Activated CD4-positive, alpha-beta T cell treated with anti-CD3 and anti-CD28 coated beads, Interleukin-2, amount 50 U/mL, for 48 hours (primary cell): ENCODE measurements at places on chromosomes 5 and 9.

- DNase-seq: no peak
Observed at GRCh38 chr9:114388764-114389375, 1.1 kb upstream of the AKNA start.

DNA sequence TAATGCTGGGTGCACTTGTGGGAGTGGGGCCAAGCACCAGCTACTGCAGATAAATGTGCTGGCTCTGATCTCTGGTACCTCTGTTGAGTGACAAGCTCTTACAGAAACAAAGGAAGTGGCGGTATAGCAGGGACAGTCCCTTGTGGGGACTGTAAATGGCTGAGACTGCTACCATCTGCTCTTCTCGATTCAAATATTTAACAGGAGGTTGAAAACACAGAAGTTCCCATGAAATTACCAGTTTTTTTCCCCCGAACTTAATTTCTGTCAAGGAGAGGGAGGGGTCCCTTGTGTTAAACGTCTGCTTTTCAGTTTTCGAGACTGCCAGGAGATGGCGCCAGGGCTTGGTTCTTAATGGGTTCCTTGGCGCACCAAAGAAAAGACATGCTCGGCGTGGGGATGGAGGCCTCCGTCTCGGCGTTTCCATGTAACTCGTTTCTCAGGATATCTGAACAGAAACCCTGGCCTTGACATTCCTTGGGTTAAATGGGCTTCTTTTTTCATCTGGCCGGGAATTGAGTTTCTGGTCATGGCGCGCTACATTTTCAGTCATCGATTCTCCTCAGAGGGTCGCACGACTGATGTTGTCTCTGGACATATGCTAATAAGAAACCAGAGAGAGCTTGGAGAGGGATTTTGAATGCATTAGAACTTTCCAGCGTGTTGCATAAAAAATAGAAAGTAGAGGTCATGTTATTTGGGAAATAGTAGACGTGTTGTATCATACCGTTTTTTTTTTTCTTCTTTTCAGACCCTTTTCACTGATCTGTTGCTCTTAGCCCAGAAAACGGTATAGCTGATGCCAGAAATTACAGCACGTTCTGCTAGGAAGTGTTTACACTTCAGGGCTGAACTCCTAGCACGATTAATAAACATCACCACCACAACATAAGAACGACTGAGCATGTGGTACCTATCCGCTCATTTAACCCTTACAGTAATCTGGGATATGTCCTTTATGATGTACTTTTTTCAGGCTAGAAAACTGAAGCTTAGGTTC lies 64.0 kb downstream of the CARTPT start:
- DNase-seq: peak; percentile 80

GRCh38 chr5:40797273-40798011 lies 732 bp downstream of the PRKAA1 start:
- DNase-seq: peak; percentile 84

GRCh38 chr5:126003309-126003708 lies 419.9 kb upstream of the GRAMD2B start:
- no peak for DNase-seq

- DNase-seq: no peak
Observed at GRCh38 chr5:43233946-43234345, 41.9 kb downstream of the NIM1K start.

GRCh38 chr5:81288021-81288433 lies 13.4 kb upstream of the ZCCHC9 start:
- no peak for DNase-seq

DNA sequence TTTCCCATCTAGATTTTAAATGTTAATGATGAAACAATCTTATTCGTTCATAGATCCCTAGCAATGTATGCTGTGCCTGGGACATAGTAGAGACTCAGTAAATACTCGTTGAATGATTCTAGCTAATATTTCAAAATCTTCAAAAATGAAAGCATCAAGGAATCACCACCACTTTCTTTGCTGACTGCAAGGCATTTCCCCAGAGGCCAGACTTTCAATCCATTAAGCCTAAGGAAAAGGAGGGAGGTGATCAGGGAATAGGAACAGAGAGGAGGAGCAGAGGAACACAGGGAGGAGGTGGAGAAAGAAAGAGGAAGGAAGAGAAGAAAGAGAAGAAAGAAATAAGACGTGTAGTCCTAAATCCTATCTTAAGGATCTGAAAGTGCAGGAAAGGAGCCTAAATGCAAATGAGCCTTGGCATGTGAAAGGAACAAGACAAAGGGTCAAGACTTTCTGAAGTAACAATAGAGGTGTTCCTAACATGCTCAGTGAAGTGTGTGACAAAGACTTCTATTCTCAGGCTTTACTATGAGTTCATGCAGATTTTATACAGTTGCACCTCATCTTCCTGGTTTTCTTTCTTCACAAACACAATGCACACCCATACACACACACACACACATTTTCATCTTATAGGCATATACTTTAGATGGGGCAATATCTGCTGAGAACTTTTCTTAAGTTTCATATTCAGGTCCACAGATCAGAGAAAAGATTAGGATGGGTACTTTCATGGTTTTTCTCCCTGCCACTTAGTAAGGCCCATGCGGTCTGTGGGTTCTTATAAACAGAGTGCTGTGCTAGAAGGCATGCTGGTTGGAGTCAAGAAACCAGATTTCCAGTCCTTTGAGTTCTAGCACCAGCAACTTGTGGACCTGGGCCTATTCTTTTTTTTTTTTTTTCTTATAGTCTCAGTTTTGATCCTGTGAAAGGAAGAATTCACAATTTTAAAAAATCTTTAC lies 512.2 kb upstream of the TNC start:
- no peak for DNase-seq

DNA sequence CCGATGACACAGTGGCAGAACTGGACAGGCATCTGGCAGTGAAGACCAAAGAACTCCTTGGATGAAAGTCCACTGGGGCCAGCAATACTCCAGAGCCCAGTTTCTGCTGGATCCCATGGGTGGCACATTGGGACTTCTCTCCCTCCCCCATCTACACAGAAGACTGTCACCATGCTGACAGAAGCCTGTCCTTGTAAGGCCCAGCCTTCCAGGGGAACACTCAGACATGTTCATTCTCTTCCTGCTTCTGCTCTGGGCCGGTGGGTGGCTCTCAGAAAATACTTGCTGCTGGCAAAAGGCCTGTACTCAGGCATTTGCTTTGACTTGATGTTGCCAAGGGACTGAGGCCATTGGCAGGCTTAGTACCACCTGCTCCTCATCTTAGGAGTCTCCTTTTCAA lies 48.3 kb upstream of the PTGS1 start:
- DNase-seq: no peak

DNA sequence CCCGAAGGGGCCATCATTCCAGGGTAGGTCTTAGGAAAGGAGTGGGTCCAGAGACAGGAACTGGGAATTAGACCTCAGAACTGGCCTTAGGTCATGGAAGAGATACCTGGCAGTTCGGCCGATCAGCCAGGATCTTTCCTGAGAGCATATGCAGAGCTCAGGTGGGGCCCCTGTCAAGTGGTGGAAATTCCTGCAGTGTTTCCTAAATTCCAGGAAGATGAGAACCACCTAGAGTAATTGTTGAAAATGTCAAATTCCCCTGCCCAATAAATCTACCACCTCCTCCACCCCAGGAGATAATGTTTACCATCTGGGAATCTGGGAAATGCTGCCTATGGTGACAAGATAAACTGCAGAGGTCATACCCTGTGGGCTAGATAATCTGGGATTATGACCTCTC lies 14.6 kb downstream of the TMEM171 start:
- DNase-seq: no peak

DNA sequence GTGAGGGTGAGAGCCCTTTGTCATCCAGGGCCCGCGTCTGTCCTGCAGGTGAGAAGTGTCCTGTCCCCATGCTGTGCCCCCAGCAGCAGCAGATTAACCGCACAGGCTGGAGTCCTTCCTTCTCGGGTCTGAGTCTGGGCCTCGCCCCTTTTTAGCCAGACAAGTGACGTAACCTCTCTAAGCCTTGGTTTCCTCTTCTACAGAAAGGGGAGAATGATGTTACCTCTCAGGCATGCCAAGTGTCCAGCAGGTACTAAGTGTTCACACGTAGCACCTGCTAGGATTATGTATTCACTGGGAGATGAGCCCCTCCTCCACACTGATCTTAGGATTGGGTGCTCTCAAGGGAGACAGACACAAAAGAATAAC lies 6.9 kb downstream of the NEURL1B start:
- no peak for DNase-seq
